T-cell (primary cell): ENCODE measurements at places on chromosomes 12 and 14. TPM values are rescaled to one million over a fixed set of nuclear protein-coding genes. Genes with fewer than 3 reads are reported as not detected.

DNA sequence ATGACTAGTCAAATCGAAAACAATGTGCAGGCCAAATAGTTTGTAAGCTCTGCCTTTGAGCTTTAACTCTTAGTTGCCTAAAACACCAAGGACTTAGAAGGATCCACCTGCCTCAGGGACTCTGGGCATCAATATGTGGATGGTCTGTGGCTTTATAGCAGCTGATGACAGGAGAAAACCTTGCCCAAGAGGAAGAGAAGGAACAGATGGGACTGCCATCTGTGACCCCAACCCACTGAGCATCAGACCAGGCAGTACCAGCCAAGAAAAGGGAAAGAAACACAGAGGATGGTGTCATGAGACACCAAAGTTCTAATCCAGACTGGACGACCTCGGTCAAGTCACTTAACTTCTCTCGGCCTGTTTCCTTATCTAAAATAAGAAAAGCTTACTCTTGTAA lies 12.7 kb downstream of the TGFB3 start:
- no peak for DNase-seq
- no peak overlapping the region for H3K4me3 ChIP-seq
- H3K4me1 ChIP-seq, result no peaks in the 10 kb centered on the region
- H3K27me3 ChIP-seq, result no peaks in the 10 kb centered on the region
- H3K36me3 ChIP-seq, result no peaks in the 10 kb centered on the region
- no peak overlapping the region for H3K27ac ChIP-seq

- DNase-seq, result no peak
- H3K36me3 ChIP-seq, result no peaks in the 10 kb centered on the region
- H3K4me1 ChIP-seq, result no peaks in the 10 kb centered on the region
- no peaks in the 10 kb centered on the region for H3K27me3 ChIP-seq
- no peak overlapping the region for H3K27ac ChIP-seq
- H3K4me3 ChIP-seq, result no peak overlapping the region
These were observed 160.2 kb downstream of the FOXA1 start for GRCh38 chr14:37434867-37435266.

GRCh38 chr14:99575043-99576023 lies 28.7 kb downstream of the CCDC85C start:
- H3K4me3 ChIP-seq, result no peak overlapping the region
- H3K27me3 ChIP-seq, result no peaks in the 10 kb centered on the region
- no peaks in the 10 kb centered on the region for H3K4me1 ChIP-seq
- no peaks in the 10 kb centered on the region for H3K36me3 ChIP-seq
- no peak for DNase-seq
- no peak overlapping the region for H3K27ac ChIP-seq

DNA sequence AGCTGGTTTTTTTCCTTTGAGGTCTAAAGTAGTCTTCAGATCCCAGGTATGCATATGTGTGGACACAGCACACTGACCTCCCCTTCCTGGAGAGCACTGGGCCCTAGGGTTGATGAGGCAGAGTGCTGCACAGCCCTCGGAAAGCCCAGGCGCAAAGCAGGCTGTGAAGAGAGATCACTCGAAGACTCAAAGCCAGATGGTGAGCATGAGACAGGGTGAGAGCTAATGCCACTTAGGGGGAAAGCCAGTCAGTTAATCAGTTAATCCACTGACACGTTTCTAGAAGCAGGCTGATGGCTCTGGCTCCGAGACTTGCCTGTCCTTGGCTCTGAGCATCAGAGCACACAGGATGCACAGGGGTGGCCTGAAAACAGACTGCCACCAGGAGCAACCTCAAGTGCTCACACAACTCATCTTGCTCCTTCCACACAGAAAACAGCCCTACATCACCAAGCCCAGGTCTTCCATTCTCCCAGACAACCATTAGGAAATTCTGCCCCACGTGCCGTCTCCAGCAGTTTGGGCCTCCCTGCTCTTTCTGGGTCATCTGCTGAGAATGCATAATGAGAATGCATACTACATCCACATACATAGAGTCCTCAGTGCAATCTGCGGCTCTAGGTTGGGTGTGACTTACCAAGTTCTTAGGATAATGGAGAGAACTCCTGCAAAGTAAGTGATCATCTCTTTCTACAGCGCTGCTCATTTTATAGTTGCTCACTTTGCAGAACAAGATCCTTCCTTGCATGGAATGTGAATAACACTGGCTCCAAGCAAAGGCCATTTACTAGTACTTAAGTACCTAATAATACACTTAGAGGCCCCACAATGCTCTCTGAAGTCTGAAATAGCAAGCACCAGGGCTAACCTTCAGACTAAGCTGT lies 12.0 kb downstream of the AQP6 start:
- no peak overlapping the region for H3K4me3 ChIP-seq
- no peak for DNase-seq
- H3K36me3 ChIP-seq, result peaks cover 5% of the 10 kb centered on the region
- H3K27ac ChIP-seq, result no peak overlapping the region

GRCh38 chr12:101002696-101003419 lies 207.2 kb downstream of the SLC5A8 start:
- H3K4me1 ChIP-seq, result no peaks in the 10 kb centered on the region
- no peaks in the 10 kb centered on the region for H3K27me3 ChIP-seq
- DNase-seq, result no peak

DNA sequence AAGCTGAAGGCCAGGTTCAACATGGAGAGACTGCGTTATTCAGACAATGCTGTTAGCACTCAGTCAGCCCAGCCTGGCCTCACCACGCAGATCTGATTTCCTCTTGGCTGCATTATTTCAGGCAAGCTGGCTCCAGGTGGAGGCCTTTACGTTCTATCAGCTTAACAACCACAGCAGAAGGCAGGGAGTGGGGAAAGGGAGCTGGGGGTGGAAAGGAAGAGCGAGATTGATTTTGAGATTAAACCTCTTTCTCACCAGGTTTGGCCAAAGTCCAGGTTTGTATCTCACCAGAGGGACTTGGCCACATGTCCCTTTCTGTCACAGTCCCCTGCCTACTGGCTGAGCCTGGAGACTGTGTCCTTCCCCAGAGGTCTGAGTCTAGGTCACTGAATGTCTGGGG lies 543.7 kb upstream of the TMEM132C start:
- H3K4me1 ChIP-seq, result no peaks in the 10 kb centered on the region
- H3K4me3 ChIP-seq, result no peak overlapping the region
- H3K27ac ChIP-seq, result no peak overlapping the region
- no peaks in the 10 kb centered on the region for H3K27me3 ChIP-seq
- no peak for DNase-seq
- H3K36me3 ChIP-seq, result no peaks in the 10 kb centered on the region

- no peak overlapping the region for H3K27ac ChIP-seq
- no peaks in the 10 kb centered on the region for H3K4me1 ChIP-seq
- H3K4me3 ChIP-seq, result no peak overlapping the region
- DNase-seq, result no peak
These were observed 35.9 kb upstream of the PWP1 start for GRCh38 chr12:107649661-107650061.

DNA sequence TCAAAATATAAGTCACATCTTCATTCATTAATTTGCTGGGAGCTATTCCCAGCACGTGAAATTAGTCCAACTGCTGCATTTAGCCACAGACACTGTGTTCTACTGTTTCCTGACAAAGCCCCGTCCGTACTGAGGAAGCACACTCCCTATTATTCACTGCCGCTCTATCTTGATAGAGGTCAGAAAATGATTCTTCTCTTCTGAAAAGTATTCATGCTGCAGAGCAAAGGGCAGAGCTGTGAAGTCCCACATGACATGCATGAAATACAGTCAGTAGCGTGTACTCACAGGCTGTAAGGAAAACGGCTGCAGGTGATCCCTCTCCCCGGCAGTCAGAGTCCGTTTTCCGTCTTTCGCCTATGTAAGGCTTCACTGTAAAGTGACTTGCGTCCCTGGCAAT lies 302.5 kb upstream of the FKBP4 start:
- no peak for DNase-seq
- H3K27me3 ChIP-seq, result peaks cover 17% of the 10 kb centered on the region
- no peaks in the 10 kb centered on the region for H3K4me1 ChIP-seq
- H3K27ac ChIP-seq, result no peak overlapping the region
- no peaks in the 10 kb centered on the region for H3K36me3 ChIP-seq

NT5DC3 gene
- total RNA-seq, result 7.3 TPM

TSPAN11 gene
- not detected for total RNA-seq

CFAP54 gene
- 0.90 TPM for total RNA-seq
